Body of pancreas (tissue), 4 donors: ENCODE measurements at places on chromosomes 3 and 15.

DNA sequence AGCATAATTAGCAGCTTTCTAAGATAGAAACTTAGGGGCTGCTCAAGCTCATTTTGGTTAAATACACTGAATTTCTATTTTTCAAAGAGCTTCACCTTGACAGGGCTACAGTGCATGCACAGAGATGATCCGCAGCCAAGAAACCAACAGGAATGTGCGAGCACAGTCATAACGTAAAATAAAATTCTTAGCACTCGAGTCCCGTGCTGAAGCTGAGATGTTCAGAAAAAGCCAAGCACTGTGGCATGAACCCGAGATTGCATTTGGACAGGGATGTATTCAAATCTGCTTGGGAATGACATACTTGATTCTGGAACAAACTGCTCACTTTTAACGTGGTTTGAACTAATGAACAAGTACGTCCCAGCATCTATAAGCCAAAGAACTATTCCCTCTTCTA is 340.3 kb downstream of the FOXP1 start:
- no peak for DNase-seq

DNA sequence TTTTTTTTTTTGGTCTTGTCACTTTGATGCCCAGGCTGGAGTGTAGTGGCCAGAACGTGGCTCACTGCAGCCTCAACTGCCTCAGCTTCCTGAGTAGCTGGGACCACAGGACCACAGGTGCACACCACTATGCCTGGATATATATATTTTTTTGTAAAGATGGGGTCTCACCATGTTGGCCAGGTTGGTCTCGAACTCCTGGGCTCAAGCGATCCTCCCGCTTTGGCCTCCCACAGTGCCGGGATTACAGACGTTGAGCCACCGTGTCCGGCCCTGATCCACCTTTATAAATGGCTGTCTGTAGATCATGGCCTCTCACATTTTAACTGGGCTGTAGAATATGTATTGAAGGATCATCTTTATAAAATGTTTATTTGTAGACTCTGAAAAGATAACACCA is 1.9 kb upstream of the EIF3J start:
- no peak for DNase-seq

DNA sequence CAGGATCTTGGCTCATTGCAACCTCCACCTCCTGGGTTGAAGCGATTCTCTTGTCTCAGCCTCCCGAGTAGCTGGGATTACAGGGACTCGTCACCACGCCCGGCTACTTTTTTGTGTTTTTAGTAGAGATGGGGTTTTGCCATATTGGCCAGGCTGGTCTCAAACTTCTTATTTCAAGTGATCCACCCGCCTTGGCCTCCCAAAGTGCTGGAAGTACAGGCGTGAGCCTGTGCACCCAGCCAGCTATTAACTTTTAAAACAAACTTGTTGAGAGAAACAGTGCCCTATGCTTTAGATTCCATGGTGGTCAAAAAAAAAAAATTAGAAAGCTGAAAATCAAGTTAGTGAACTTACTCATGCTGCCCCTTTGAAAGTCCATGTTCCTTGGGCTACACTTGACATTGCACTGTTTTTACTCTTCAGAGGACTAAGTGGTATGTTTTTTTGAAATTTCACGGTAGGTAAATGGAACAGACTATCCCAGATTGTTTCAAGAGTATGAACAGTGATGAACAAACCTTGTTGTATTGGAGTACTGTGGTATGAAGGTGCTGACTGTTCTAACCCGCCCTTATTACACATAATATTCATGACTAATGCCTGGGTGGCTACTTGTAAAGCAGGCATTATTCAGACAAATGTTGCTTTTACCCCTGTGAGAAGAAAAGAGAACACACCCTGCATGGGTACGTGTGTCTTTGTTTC is 206.9 kb downstream of the KLHL25 start:
- DNase-seq, result no peak

DNA sequence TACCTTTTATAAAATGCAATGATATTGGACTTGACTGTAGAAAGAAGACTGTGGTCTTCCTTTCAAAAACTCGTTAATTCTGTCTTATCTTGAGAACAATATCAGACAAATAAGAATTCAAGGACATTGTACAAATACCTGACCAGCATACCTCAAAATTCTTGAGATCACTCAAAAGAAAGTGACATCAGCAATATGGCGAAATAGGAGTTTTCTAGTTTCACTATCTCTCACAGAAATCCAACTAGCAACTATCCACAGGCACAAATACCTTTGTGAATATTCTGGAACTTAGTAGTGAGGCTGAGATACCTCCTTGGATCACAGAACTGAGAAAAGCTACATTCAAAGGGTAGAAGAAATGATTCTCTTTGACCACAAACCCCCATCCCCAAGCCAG is 419.7 kb downstream of the ZNF385D start:
- DNase-seq, result no peak

GRCh38 chr3:50536471-50537180 is 30.9 kb downstream of the C3orf18 start:
- no peak for DNase-seq

DNA sequence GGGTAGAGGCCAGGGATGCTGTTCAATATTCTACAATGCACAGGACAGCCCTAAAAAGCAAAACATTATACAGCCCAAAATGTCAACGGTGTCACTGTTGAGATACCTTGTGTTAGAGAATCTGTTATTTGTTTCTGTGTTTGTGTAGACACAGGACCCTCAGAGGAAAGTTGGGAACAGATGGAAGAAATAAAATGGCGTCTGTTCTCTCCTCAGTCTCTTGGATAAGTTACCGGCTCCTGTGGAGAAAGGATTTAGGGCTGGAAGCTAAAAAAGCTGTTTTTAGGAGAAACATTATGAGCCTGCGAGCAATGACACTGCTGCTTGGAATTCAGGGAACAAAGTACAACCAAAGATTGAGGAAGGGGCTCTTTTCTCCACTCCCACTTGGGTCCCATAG is 688.6 kb upstream of the ZNF385D start:
- no peak for DNase-seq

- peak; percentile 22 for DNase-seq
Observed at GRCh38 chr3:66107855-66108254, 69.1 kb upstream of the MAGI1 start.

DNA sequence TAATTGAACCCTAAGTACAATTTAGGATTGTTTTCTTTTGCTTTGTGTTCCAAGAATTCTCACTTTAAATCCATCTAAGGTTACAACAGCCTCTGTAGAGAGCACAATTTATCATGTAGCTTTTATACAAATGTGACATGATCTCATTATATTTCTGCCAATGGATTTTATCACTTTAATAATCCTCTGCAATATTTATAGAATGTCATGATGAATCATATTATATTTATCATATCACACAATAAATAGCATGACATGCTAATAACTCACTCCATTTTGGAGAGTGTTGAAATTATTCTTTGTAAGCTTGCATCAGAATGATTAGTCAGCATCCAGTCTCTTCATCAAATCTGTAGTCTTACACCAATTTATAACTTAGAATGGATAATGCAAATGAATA is 280.6 kb upstream of the ZNF717 start:
- no peak for DNase-seq

DNA sequence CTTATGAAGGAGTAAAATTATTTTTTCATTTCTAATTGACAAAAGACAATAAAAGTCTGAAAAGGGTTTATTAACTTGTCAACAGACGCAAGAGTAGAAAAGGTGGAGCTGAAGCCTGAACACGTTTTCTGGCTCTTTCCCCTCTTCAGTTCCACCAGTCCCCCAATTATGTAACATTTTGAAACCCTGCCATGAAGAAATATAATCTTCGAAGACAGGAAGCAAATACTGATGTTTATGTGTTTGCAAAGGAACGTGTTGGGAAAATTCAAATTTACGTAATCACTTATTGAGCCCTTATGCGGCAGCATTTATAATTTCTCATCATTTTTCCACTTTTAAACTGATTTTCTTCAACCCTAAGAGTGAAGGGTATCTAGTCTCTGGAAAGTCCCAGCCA is 767 bp downstream of the AP3S2 start:
- DNase-seq, result no peak

GRCh38 chr15:42696626-42697025 is 40.3 kb downstream of the CDAN1 start:
- DNase-seq, result no peak

- no peak for DNase-seq
Observed at GRCh38 chr3:69803681-69804270, 64.5 kb downstream of the MITF start.

GRCh38 chr15:92109191-92109873 is 255.8 kb downstream of the SLCO3A1 start:
- DNase-seq, result no peak

DNA sequence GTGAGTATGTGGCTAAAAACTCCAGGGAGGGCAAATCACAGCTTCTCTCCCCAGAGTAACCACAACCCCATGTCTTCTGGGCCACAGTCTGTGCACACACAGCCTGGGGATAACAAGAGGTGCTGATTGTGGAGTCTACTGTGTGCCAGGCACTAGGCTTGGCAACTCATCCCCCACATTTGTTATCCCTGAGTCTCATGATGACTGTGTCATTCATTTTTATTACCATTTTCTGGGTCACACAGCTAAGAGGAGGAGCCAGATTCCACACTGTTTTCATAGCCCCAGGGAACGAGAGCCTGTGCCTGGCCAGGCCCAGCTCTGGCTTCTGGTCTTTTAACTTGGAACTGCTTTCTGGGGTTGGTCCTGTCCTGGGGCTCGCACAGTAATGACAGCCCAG is 34.5 kb downstream of the ESYT3 start:
- no peak for DNase-seq

GRCh38 chr3:175404621-175405020 is 545.5 kb downstream of the NAALADL2 start:
- no peak for DNase-seq

GRCh38 chr15:60835974-60836373 is 357.0 kb upstream of the ICE2 start:
- no peak for DNase-seq

- no peak for DNase-seq
Observed at GRCh38 chr15:83372434-83372891, 74.7 kb upstream of the SH3GL3 start.

GRCh38 chr3:127208483-127209100 is 15.7 kb downstream of the PRR23E start:
- DNase-seq, result no peak

GRCh38 chr3:187040516-187041361 is 98.6 kb downstream of the RPL39L start:
- DNase-seq, result no peak

DNA sequence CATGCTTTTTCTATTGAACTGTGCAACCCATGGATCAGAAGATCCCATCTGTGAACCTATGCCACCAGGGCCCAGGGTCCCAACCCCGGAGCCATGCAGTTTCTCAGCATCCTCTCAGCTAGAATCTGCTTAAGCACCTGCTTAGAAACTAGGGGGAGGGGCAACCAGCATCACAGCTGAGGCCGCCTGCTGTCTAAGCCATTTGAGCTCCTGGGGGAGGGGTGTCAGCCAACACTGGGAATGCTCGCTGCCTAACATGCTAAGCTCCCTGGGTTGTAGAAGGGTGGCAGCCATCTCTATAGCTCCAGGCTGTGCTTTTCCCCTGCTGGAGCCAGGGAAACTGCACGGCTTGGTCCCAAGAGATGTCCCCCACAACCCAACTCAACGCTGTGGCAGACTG is 322.8 kb downstream of the EDEM1 start:
- no peak for DNase-seq

DNA sequence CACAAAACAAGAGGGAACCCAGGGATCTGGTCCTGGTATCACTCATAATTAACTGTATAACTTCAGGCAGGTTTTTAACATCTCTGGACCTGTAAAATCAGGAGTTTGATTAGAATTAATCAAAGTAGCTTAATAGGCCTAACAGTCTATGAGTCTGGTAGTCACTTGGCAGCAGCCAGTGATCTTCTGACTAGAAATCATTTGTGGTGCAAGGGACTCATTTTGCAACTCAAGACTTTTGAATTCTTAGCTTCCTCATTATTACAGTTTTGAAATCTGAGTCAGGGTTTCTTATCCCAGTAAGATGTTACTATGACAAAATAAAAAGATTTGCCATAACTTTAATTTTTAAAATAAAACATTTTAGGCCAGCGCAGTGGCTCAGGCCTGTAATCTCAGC is 70.8 kb downstream of the TMCC1 start:
- no peak for DNase-seq

DNA sequence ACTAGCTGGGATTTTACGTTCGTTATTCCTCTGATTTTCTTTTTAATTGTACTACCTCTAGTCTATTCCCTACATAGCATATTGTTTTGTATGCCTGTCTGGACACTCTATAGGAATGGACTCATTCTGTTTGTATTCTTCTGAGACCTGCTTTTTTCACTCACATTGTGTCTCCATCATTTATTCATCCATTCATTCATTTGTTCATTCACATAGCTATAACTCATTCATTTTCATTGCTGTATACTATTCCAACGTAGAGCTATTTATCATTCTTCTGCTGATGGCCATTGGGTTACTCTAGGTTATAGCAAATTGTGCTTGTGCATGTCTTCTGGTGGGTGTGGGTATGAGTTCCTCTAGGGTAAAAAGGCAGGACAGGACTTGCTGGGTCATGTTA is 74.0 kb upstream of the SLC6A6 start:
- DNase-seq, result no peak

DNA sequence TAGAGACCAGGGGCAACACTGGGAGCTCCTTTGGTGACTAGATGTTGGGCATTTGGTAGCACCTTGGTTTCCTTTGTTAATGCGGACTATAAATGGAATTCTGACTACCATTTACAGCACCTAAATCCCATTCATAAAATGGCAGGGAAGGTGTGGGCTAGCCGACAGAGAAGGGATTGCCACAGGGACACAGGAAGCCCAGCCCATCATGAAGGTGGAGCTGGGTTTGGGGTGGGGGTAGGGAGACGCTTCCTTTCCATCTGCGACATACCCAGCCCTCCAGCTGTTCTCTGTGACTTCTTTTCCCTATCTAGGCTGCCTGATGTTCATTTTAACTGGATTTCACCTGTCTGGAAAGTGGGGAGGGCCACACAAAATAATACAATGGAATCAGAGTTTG is 21.0 kb downstream of the ABHD2 start:
- no peak for DNase-seq

GRCh38 chr3:132211896-132212295 is 105.3 kb upstream of the ACP3 start:
- no peak for DNase-seq

- peak; percentile 42 for DNase-seq
Observed at GRCh38 chr3:132256989-132257388, 60.2 kb upstream of the ACP3 start.

DNA sequence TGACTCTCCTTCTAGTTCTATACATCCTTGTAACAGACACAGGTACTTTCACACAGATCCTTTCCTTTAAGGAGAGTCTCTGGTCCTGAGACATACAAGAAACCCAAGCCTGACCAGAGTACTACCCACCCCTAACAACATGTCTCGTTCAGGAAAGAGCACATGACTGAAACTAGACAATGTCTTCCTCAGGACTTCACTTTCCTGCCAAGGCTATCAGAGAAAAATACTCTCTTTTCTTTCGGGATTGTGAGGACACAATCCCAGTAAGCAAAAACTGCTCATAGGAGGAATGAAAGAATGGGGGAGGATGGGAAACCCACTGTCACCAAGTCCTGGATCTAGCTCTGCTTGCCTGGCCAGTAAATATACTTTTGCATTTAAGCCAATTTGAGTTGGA is 11.5 kb upstream of the ANKRD28 start:
- no peak for DNase-seq

GRCh38 chr15:62968699-62969098 is 73.8 kb upstream of the TPM1 start:
- DNase-seq, result no peak
